Right ventricle myocardium superior (tissue), 1 donor: ENCODE measurements at places on chromosomes 16 and 17. TPM values are rescaled to one million over a fixed set of nuclear protein-coding genes. Genes with fewer than 3 reads are reported as not detected.

NKD1 gene
- 0.16 TPM for total RNA-seq

SLC47A2 gene
- not detected for total RNA-seq

MYH10 gene
- total RNA-seq: 31.5 TPM

OR3A3 gene
- total RNA-seq: not detected

HSD11B2 gene
- total RNA-seq: 0.89 TPM

ITGAL gene
- total RNA-seq: 1.5 TPM

STUB1 gene
- total RNA-seq: 126 TPM

ACD gene
- total RNA-seq: 7.1 TPM

SPECC1 gene
- total RNA-seq: 8.5 TPM

GPR179 gene
- 0.16 TPM for total RNA-seq

CD300H gene
- total RNA-seq: not detected

ZNF385C gene
- 0.16 TPM for total RNA-seq

ADAD2 gene
- 0.65 TPM for total RNA-seq

CDRT15 gene
- not detected for total RNA-seq

CD300LB gene
- 0.16 TPM for total RNA-seq

TEX14 gene
- total RNA-seq: 0.13 TPM

ABAT gene
- total RNA-seq: 3.4 TPM

CCL8 gene
- not detected for total RNA-seq

MAP2K6 gene
- 2.8 TPM for total RNA-seq

TMC7 gene
- total RNA-seq: 0.67 TPM

ITGB3 gene
- total RNA-seq: 2.7 TPM

TSPAN10 gene
- total RNA-seq: 0.24 TPM

GPT2 gene
- total RNA-seq: 22.9 TPM

GRIN2A gene
- total RNA-seq: 4.1 TPM

SMIM22 gene
- total RNA-seq: not detected

TRIM47 gene
- total RNA-seq: 33.4 TPM

STAT5A gene
- 14.9 TPM for total RNA-seq

HSPB9 gene
- 0.11 TPM for total RNA-seq

TUBB3 gene
- 1.8 TPM for total RNA-seq

FNDC8 gene
- total RNA-seq: not detected

PARD6A gene
- 3.2 TPM for total RNA-seq

CORO6 gene
- total RNA-seq: 83.6 TPM

PABPN1L gene
- total RNA-seq: not detected

IRX3 gene
- total RNA-seq: 42.4 TPM

ZFHX3 gene
- 8.3 TPM for total RNA-seq
